ENCODE measurements at places on chromosomes 5 and 9.

DNA sequence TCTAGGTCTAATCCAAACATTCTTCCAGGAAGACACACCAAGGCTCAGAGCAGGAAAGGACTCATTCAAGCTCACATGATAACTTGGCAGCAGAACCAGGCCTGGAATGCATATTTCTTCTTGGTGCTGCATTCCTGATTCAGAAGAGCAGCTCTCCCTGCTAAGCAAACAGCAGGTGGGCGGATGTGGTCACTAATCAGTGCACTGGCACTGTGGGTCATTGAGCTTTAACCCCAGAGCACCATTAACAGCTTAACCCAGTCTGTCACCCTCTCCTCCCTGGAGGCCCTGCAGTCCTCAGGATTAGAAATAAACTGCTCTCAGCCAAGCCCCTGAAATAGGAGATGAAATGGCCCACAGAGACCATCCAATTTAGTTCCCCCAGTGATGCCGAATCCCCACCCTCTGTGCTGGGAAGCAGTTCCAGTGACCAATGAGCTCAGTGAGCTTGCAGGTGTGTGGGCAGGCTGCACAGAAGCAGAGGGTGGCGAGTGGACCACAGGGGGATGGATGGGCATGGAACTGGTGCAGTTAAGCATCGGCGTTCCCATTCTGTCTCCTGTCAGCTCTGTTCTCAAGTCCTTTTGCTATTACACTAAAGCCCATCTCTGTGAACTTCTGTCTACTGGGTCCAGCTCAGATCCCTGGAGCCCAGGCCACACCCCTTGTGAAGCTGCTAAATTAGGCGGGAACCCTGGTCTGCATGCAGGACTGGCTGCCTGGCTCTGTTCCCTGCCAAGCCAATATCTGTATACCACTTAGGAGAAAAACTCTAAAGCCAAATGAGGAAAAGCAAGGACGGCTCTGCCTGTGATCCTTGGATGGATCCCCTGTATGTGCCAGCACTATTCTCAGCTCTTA is 16.6 kb upstream of the MEGF9 start:
- DNase-seq: peak; percentile 51

GRCh38 chr5:116455061-116455460 is 119.6 kb downstream of the SEMA6A start:
- DNase-seq: no peak

- DNase-seq: no peak
Measured at GRCh38 chr5:160047423-160047822, 38.5 kb downstream of the TTC1 start.

DNA sequence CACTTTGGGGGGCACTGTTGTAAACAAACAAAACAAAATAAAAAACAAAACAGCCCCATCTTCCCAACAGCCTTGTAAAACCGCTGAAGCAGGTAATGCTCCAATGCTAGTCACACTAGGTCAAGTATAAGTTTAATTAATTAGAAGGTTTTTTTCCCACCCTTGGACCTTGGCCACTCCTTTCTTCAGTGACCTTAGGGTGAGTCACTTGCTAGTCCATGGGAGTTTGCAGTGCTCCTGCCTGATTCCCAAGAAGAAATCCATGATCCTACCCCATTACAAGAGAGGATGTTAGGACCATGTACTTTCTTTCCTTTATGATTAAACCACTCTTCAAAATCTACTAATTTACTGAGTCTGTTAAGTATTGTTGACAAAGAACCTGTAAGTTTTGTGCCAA is 192.2 kb upstream of the CDKN2B start:
- no peak for DNase-seq

GRCh38 chr9:752201-752600 is 89.3 kb upstream of the DMRT1 start:
- peak; percentile 93 for DNase-seq

GRCh38 chr5:141669520-141669919 is 12.5 kb downstream of the ARAP3 start:
- no peak for DNase-seq

All from inflammatory macrophage treated with lipopolysaccharide for 4 hours (primary cell).